Activated CD4-positive, alpha-beta T cell treated with anti-CD3 and anti-CD28 coated beads, Interleukin-2, amount 10 ng/mL, durations not matched to agents 7 days and 5 days (primary cell): ENCODE measurements at places on chromosomes 5 and 9.
A peak's percentile ranks its signal among the peaks of the same experiment; 100 is the strongest.

DNA sequence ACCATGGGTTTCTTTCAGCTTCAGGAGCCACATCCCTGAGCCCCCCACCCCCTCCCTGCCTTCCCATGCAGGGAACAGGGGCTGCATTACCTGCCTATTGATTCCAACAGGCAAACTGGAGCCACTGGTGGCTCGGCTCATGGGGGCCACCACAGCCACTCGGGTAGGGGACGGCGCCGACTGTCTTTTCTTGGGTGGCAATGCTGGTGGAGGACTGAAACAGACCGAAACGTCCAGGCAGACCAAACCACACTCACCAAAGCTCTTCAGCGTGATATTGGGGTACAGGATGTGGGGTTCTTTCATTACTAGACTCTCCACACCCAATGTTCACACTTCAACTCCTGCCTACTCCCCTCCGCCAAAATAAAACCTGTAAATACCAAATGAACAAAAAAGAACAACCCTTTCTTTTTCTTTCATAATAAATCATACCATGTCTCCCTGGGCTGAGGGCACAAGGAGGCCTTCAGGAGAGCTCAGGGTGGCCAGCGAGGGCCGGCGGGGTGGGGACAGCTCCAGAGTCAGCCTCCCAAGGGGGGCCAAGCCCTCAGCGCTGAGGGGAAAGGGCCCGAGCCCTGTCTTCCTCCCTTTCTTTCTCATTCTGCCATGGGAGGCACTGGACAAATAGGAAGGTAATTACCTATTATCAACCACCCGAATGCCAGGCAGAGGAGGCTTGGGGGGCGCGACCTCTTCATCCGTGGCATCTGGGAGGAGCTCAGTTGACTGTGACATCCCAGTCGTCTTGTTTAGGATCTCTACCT lies 83.3 kb downstream of the PRRT1B start:
- no peak for DNase-seq

- peak; percentile 21 for DNase-seq
Observed at GRCh38 chr5:41869151-41869723, 988 bp downstream of the OXCT1 start.

GRCh38 chr5:157902449-157903116 lies 43.6 kb upstream of the CLINT1 start:
- no peak for DNase-seq

- no peak for DNase-seq
Observed at GRCh38 chr5:177083357-177083756, 3.4 kb upstream of the FGFR4 start.

DNA sequence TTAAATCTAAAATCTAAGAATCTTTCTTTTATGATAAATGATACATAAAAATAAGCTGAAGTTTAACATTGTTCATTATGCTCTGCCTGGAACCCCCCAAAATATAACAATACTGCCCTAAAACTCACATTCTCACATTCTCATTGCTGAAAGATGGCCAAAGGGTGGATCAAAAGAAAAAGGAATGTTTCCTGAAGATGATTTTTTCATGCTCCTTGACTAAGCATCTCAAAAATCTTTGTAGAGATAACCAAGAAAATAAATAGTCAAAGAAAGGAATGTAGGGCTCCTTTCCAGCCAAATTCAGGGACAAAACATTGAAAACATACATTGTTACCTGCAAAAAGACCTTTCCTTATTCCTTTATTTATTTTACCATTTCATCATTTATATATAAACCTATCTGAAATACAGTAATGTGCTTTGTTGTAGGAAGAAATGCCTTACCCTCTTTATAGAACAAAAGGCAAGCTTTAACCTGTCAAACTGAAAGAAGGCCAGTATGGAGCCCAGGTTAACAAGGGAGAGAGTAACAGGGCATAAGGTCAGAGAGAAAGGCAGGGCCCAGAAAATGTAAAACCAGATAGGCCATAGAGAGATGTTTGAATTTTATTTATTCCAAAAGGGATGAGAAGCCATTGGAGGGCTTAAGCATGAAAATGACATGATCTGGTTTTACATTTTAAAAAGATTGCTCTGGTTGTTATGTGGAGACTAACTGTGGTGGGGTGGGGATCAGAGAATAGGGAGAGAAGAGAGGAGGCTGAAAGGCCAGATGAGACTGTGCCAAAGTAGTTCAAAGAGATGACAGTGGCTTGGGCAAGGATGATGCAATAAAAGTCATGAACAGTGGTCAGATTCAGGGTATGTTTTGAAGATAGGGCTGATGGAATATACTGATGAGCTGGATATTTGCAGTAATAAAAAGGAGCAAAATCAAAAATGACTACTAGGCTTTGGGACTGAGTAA lies 37.3 kb upstream of the CDK5RAP2 start:
- no peak for DNase-seq

GRCh38 chr9:3971391-3972082 lies 328.3 kb downstream of the GLIS3 start:
- DNase-seq, result no peak

- DNase-seq, result no peak
Observed at GRCh38 chr9:28127101-28127500, 553.8 kb upstream of the C9orf72 start.

DNA sequence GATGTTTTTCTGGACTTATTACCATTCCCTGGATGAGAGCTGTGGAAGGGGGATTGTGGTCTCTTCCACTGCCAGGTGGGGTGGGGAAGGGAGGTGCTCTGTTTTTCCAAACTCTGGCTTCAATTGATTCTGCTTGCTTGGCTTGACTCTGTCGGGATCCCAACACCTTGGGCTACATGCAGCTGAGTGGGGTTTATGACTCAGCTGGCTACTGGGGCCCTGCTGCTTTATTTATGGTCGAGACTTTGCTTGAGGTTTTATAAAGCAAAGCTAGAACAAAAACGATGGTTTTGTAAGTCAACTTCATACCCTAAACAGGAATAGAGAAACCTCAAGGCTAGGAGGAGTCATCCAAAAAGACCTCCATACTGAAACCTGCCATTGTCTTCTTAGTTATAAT lies 76.3 kb downstream of the AOPEP start:
- DNase-seq, result peak; percentile 8

DNA sequence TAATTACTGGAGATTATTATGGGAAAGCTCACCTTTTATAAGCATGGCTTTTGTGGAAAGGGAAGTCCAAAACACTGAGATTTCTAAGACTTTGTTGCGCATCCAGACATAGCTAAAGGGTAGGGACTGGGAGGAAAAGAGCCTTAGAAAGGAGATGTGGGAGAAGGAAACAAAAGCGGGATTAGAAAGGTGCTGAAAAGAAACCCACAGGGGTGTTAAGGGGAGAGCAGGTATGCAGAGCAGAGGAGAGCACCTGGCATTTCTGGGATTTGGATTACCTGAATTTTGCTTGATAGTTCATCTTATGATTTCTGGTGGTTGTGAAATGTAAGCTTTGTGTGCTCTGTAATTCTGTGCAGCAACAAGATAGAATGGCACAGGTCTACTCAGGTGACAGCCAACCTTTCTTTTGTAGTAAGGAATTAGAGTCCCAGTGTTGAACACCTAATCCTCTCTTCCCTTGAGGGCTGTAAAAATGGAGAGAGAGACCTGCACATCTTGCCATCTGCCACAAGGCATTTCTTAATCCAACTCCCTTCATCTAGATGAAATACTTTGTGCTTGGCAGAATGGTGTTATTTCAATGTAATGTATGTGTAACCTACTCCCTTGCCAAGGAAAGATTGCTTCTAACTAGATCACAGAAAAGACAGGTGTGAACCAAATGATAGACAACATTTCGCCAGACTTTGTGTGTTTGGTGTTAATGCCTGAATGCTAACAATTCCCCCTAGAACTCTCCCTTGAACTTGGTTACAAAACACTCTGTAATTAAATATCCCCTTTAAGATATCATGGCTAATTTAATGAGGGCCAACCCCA lies 47.4 kb downstream of the ATPSCKMT start:
- DNase-seq, result no peak

DNA sequence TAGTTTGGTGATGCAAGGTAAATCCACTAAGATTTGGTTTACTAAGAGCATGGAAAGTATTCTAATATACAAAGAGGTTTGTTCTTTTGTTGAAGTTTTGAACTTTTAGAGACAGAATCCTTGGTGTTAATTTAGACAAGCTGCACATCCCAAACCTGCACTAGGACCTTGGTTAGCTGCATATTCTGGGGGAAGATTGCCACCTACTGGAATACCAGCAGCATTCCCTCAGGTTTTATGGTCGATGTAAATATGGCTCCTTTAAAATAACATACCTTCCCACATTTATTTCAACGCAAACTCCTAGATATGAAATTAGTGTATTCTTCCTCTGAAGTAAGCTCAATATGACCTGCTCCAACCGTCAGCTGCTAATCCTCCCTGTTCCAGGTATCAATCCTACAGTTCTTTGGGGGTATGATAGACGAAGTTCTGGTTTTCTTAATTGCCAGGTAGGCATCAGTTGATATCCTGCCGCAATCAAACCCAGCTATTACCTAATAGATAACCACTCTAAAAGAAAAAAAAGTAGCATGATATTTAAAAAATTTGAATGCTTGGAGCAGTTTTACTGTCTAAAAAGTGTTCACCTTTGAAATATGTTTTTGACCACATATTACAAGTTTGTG lies 624.1 kb downstream of the ISL1 start:
- peak; percentile 6 for DNase-seq

- DNase-seq, result no peak
Observed at GRCh38 chr5:39420482-39421145, 4.2 kb downstream of the DAB2 start.

DNA sequence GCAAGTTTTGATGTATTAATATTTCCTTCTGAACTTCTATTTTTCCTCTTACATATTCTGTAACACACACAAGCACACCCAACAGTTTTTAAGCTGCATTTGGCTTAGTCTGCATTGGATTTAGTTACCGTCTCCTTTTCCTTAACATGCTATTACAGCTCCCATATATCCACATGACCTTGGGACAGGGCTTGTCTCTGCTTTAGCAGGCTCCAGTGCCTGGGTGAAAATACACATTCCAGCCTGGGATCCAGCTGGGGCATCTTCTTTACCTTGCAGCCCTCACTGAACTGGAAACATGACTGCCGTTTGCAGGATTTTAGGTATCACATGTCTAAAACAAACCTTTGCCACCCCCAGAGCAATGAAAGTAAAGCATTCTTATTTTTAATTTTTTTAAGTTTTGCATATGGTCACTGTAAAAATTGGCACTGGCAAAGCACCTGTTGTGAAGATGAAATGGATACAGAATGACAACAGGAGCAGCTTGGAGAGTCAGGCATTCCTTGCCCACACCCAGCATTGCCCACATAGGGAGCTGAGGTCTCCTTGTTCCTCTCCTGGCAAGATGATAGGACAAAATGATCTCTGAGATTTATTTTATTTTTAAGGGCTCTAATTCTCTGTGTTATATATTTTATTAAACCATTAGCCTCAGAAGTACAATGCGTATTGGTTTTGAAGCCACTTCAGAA lies 4.0 kb downstream of the GADD45G start:
- DNase-seq, result no peak

GRCh38 chr9:132622159-132622558 lies 39.8 kb downstream of the BARHL1 start:
- no peak for DNase-seq

DNA sequence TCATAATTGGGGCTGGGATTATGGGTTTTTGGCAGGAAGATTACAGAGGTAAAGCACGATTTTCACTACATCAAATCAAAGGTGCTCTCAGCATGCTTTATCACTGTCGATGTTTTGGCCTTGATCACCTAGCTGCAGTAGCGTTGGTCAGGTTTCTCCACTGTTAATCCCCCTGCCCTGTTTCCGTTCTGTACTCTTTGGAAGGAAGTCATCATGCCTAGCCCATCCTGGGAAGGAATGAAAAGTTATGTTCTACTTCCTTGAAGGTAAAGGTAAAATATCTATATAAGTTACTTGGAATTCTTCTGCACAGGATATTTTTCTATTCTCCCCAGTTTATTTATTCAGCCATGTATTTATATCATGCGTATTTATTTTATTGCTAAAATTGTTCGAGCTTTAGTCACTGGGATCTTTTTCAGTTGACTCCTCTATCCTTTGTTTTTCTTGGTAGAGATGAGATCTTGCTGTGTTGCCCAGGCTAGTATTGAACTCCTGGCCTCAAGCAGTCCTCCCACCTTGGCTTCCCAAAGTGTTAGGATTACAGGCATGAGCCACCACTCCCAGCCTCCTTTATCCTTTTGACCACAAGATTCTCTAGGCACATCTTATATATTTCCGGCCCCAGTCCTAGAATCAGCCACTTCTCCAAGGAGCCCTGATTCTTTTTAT lies 25.3 kb downstream of the FAF2 start:
- DNase-seq, result no peak

DNA sequence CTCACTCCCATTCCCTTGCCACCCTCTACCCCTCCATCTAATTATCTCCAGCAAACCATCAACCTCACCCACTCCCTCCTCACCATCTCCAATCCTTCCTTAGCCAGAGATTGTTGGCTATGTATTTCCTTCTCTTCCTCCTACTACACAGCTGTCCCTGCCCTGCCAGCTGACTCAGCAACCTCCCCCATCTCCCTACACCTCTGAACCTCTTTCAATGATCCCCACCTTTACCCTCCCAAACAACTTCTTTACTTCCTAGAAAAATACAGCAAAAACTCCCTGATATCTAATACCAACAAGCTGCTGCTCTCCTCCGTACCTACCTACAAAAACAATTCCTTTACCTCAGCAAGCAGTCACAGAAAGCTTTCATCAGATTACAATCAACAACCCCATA lies 37.3 kb downstream of the SPTLC1 start:
- no peak for DNase-seq

DNA sequence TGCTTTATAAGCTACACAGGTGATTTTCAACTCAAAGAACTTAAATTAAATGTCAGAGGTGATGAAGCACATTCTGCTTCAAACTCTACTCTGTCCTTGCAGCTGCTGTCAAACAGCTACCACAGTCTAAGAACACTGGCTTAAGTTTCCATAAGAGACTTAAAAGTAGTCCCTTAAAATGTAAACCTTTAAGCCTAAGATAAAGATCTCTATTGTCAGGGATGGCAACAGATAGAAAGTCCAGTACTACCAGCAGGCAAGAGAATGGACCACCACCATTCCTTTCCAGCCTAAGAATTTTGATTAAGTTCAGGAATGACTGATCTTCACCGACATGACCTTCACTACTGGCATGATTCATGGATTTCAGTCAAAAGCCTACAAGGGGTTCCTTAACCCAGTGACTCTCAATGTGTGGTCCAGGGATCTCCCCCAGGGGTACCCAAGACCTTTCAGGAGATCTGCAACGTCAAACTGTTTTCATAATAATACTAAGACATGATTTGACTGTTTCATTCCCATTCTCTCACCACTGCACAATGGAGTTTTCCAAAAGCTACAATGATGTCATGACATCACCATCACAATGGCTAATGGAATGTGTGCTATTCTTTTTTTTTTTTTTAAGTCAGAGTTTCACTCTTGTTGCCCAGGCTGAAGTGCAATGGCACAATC lies 41.1 kb upstream of the PLPP6 start:
- DNase-seq, result no peak
